ENCODE measurements at places on chromosomes 4 and X.
A peak's percentile ranks its signal among the peaks of the same experiment; 100 is the strongest.

DNA sequence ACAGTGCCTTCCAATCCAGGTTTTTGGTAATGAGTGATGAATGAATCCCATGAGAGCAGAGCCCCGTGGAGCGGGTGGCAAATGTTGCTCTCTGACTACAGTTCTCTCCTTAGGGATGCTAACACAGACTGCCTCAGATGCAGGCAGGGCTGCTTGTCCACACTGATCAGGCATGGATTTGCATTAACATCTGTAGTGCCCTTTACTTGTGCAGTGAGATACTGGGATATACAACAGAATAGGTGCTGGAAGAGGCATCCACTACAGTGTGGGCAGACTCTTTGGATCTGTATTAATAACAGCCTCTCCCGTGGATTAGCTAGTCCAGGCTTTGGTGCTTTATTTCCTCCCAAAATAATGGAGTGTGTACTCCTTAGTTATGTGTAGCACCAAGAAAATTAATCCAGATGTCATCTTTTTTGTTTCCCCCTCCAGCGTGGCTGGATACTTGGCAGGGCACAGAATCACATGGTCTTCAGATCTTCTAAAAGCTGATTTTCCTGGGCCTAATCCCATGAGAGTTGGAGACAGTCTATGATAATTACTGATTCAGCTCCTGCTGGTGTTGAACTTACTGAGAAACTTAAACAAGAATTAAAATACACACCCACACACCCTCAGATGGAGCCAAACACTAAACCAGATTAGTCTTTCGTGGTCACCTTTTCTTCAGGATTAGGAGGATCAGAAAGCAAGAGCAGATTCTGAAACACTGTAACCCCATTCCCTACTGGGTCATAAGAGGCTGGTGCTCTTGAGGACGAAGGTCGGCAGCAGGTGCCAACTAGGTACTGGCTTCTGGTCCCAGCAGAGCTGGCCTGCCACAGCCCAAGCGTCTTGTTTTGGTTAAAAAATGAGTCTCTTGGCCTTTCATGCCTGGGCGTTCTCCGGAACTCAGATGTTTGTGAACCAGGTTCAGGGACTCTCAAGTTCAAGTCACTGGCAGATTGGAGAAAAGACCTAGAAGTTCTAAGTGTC, 23.1 kb upstream of the NAP1L5 start:
- no peak for DNase-seq

- no peak for DNase-seq
Observed at GRCh38 chrX:135531813-135532212, 11.4 kb downstream of the INTS6L start.

GRCh38 chrX:53001958-53002357, 43.6 kb upstream of the FAM156A start:
- DNase-seq: no peak

- no peak for DNase-seq
Observed at GRCh38 chr4:77006753-77007353, 57.3 kb downstream of the SEPTIN11 start.

- DNase-seq: no peak
Observed at GRCh38 chrX:39384996-39385395, 583.7 kb downstream of the MID1IP1 start.

GRCh38 chrX:13005661-13006473, 31.0 kb downstream of the TMSB4X start:
- peak; percentile 84 for DNase-seq
